Activated B cell treated with CpG ODN at 0.5 μM for 24 hours (primary cell): ENCODE measurements at places on chromosomes 4 and X. TPM values are rescaled to one million over a fixed set of nuclear protein-coding genes. Genes with fewer than 3 reads are reported as not detected.

DNA sequence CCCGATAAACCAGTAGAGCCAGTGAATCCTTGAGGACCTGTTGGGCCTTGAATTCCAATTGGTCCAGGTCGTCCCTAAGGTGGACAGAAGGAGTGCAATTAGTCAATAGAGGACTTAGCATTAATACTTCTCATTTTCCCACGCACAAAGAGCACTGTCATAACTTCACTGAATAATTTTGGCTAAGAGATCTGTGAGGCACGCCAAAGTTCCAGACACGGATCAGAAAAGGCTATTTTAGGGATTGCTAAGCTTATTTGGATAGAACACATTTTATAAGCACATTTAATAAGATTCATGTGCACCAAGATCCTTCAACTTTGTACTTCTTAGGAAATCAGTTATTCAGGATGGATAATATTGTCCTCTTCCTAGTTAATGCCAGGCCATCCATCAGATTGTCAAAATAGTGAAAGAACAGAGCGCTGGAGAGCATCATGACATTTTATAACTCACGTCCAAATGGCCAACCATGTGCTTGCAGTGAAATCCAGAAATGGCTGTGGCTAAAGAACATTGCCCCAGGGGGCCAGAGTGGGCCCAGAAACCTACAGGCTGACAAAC is 129.8 kb downstream of the ATG4A start:
- DNase-seq: no peak

XK gene
- 0.11 and 0.24 TPM in 2 replicates for total RNA-seq

DNA sequence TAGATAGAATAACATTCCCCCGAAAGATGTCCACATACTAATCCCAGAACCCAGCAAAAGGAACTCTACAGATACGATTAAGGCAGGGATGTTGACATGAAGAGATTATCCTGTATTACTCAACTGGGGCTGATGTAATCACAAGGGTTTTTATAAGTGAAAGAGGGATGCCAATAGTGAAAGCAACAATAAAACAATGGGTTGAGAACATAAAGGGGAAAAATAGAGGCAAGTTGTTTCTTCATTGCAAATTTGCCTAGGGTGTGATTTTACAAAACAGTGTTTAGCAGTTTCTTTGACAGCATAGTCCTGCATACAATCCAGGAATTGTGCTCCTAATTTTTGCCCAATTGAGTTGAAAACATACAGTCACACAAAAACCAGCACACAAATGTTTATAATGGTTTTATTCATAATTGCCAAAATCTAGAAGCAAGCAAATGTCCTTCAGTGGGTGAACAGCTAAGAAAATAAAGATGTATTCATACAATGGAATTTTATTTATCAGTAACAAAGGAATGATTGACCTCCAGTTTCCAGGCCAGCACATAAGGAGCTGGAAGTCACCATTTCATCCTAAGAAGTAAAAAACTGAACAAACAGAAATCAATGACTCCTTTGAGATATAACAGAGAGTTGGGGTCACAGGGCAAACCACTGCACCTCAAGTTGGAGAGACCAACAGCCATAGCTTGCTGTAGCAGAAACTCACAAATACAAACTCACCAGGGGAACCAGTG is 107.2 kb downstream of the CENPC start:
- DNase-seq: no peak

GRCh38 chr4:111618908-111619307 is 526.3 kb upstream of the FAM241A start:
- DNase-seq: no peak

- DNase-seq: no peak
These were observed 252.0 kb downstream of the FBXW7 start for GRCh38 chr4:152283801-152284470.

DNA sequence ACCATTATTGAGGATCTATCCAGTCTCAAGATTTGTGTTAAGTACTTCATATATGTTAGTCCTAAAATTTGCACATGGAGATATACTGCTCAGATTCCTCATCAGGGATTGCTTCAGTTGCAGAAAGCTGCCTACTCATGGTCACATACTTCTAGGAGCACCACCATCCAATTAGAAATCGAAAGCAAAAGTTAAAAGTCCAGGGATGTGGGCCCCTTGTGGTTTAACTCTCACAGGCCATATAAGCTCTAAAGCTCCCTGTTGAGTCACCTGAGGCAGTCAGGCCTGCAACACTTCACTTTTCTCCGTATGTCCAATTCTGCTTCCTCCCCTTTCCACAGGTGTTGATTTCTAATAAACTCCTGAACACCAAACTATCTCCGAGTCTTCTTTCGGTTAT is 84.2 kb downstream of the CNOT6L start:
- DNase-seq: no peak

GRCh38 chrX:33969105-33969504 is 163.0 kb downstream of the FAM47A start:
- no peak for DNase-seq

CSAG2 gene
- not detected in 2 replicates for total RNA-seq

LDOC1 gene
- 4.2 and 5.5 TPM in 2 replicates for total RNA-seq

MAGEH1 gene
- 8.4 and 9.8 TPM in 2 replicates for total RNA-seq

UGT2B15 gene
- 0.22 and 0.44 TPM in 2 replicates for total RNA-seq

GRCh38 chrX:125532411-125533089 is 212.9 kb downstream of the TEX13C start:
- DNase-seq: no peak

- DNase-seq: no peak
These were observed 305.9 kb downstream of the IDS start for GRCh38 chrX:149198980-149199732.

GRCh38 chrX:117376460-117376859 is 740.1 kb downstream of the KLHL13 start:
- DNase-seq: no peak

MAPK10 gene
- total RNA-seq: 0.20 and 0.75 TPM in 2 replicates

DNA sequence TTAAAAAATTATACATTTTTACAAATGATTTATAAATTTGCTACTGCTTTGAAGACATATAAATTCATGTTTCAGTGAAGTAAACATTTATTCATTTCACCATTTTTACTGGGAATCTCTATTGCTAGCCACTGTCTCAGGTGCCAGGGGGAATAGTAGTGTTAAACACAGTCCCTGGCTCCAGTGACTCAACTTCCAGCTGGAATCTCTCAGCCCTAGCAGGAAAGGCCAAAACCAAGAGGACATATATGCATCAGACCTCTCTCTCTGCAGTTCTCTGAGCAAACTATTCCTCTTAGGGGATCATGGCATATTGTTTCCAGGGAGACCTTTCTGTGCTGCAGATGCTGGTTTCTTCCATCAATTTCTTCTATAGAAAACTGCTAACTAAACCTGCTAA is 1009.0 kb upstream of the LCORL start:
- DNase-seq: no peak

CLTRN gene
- total RNA-seq: 0.20 and 0.24 TPM in 2 replicates

ACE2 gene
- not detected in 2 replicates for total RNA-seq

RAB41 gene
- not detected in 2 replicates for total RNA-seq

DNA sequence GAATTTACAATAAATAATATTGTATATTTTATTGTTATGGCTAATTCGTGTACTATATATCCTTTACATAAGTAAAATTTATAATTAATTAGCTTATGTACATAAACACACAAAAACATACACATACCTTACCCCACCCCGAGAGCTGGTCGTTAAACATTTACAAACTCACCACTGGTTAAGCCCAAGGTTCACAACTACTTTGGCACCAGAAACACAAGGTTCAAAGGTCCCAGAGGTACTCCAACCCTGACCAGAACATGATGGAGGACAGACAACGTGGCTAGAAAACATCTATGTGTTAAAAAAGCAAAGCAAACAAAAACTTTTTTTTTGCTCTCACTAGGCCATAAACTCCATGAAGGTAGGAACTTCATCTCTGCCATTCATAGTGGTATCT is 37.7 kb downstream of the SLC25A5 start:
- no peak for DNase-seq

- no peak for DNase-seq
These were observed 24.6 kb upstream of the WWC2 start for GRCh38 chr4:183074288-183074990.

DNA sequence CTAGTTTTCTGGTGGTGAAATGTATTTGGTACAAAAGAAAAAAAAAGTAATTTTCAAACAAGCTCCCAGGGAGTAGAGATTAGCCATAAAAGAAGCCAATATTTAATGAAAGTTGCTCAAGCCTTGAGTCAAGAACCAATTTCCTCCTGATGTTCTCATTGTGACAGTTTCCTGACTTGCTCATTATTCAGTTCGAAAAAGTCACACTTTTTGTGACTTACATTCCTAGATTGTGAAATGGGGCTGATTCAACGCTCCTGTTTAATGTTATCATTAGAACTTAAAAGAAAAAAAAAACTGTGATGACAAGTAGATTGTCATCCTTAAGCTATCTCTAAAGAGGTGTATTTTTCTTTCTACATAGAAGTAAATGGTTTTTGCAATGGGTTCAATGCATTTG is 122.6 kb upstream of the BMPR1B start:
- no peak for DNase-seq

PSMD10 gene
- total RNA-seq: 33.4 and 35.4 TPM in 2 replicates

DNA sequence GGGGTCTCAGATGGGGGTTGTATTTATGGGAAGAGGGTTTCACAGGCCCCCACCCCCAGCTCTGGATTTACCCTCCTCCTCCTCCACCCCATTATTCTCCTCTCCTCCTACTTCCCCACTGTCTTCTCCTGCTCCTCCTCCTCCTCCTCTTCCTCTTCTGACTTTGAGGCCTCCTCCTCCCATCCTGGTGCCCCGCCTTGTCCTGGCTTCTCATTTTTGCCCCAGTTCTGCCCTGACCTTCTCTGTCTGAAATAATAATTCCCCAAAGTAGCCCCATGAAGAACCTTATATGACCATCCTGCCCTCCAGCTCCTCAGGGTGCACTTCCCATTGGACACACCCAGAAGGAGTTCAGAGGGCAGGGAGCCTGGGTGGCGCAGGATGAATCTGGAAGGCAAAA is 351.4 kb upstream of the GATB start:
- DNase-seq: no peak

L1CAM gene
- total RNA-seq: 7.3 and 11.0 TPM in 2 replicates

DNA sequence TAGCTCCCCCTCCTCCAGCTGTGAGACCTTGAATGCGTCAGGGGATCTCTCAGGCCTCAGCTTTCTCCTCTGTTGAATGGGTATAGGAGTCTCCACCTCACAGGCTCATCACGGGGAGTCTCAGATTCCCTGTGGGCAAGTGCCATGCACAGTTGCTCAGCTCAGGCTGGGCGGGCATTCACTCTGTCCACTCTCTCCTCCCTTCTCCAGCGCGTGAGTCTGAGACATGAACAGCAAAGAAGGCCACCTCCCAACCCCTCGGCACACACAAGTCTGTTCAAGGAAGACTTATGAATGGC is 60.0 kb downstream of the HTRA3 start:
- DNase-seq: no peak

WDR17 gene
- total RNA-seq: 5.7 and 6.2 TPM in 2 replicates

NMU gene
- total RNA-seq: not detected in 2 replicates

RPS3A gene
- 3,089 and 3,656 TPM in 2 replicates for total RNA-seq

DNA sequence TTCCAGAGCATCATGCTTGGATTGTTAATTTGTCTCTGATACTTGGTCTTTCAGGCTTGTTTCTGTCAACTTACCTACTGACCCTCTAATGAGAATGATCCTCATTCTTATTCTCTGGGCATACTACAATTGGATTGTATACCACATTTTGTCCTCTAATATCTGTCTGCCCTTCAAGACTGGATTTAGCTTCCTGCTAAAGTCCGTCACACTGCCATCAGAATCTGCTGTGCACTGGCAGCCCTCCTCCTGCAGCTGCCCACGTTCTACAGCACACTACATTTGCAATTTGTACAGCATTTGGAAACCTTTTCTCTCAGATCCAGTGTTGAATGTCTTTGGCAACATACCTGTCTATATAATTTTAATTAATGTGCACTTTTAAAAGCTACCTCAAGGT is 183.1 kb downstream of the ZNF330 start:
- DNase-seq: no peak

GRCh38 chr4:165330666-165331065 is 3.2 kb downstream of the MSMO1 start:
- no peak for DNase-seq
